Mesenchymal stem cell (in vitro differentiated cells and primary cell): ENCODE measurements at places on chromosomes 3 and 15.

GRCh38 chr3:150925751-150926201 is 20.5 kb upstream of the MINDY4B start:
- DNase-seq = peak; percentile 25

DNA sequence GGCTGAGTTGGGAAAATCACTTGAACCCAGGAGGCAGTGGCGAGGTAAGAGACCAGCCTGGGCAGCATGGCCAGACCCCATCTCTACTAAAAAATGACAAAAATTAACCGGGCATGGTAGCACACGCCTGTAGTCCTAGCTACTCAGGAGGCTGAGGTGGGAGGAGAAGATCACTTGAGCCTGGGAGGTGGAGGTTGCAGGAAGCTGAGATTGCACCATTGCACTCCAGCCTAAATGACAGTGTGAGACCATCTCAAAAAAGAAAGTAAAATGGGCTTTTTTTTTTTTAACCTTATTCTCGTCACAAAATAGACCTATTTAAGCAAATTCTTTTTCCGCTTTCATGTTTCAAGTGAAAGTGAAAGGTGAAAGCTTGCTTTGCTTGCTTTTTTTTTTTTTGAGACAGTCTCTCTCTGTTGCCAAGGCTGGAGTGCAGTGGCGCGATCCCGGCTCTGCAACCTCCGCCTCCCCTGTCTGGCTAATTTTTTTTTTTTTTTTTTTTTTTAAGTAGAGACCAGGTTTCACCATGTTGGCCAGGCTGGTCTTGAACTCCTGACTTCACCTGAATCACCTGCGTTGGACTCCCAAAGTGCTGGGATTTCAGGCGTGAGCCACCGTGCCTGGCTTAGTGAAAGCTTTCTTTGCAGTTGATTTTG is 3.6 kb downstream of the PDIA3 start:
- peak; percentile 57 for DNase-seq

DNA sequence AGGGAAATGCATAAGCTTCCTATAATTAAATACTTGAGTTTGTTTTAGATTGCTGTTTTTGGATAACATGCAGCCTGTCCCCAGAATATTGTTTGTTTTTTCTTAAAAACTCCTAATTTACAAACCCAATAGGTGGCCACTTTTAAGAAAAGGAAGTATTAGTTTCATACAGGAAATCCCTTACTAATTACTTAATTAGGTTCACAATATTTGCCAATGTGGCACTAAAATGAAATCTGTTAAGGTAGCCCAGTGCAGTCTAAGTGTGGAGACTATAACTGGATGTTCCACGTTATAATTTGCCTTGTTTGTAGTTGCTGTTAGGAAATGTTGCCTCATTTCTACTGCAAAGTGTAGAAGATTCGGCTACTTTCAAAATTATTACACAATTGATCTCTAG is 195.8 kb downstream of the BBX start:
- DNase-seq = no peak

DNA sequence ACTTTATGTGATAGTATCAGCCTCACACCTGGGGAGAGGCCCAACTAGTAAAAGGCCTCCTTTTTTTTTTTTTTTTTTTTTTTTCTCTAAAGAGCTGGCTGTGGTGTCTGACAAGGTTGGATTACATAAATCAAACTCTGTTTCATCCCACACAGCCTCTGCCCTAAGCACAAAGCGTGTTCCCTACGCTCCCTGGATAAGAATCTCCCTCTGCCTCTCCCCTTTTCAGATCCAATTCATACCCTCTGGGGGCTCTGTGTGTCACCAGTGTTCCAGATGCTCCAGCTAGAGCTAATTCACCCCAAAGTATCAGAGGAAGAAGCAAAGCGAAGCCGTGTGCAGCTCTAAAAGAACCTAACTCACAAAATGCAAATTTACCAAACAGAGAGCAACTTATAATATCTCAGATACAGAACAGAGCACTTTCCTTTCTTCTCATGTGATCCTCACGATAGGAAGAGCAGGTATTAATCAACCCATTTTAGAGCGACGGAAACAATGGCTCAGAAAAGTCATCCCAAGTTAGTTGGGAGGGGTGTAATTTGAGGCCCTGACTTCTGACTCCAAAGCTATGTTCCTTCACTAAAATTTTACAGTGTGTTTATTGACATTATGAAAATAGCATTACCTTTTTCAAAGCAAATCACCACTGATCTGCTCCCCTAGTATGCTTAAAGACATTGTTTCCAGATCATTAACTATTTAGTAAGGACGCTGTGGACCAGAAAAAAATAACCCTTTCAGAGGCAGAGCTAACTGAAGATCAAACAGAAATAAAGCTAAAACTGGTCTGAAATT is 12.4 kb downstream of the BMF start:
- peak; percentile 33 for DNase-seq

GRCh38 chr3:55122312-55122711 is 194.5 kb upstream of the LRTM1 start:
- no peak for DNase-seq

DNA sequence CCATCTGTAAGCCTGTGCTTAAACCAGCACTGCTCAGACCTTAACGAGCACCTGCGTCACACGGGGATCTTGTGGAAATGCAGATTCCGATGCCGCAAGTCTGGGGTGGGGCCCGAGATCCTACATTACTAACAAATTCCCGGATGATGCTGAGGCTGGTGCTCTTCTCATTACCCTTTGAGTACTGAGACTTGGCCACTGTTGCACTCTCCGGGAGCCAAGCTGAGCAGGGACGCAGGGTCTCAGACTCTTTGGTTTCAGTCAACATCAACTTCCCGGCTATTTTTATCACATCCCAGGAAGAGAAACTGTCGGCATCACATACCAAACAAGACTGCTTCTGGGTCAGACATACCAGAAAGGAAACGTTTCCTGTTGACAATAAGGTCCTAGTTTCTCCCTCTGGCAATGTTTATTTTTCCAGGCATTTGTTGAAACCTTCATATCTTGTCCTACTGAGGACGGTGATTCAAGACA is 276.6 kb downstream of the SHQ1 start:
- DNase-seq = peak; percentile 30

- peak; percentile 4 for DNase-seq
Measured at GRCh38 chr3:139533781-139534454, 5.6 kb downstream of the RBP1 start.

DNA sequence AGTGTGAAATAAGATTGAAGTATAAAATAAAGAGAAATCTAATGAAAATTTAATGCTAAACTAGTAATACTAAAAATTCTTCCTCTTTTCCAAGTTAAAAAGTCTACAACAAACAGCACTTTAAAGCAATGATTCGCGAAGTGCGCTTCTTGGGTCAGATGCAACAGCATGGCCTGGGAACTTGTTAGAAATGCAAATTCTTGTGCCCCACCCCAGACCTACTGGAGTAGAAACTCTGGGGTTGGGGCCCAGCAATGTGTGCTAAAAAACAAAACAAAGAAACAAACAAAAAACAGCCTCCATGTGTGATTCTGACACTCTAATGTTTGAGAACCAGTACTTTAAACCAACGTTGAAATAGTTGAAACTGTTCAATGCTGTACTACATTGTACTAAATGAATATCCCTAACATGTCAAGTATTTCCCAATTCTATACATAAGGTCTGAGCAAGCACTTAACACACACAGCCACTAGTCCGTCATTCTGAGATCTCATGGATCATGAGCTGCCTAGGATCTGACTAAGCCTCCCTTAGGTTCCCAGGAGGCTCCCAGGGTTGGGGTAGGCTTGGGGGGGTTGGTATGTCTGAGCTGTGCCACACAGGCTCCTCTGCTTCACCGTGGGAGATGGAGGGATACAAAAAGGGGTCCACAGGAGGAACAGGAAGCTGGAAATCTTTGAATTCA is 6.1 kb downstream of the RASGRP1 start:
- DNase-seq = peak; percentile 35

GRCh38 chr3:133745981-133746711 is at the start of gene TF:
Gene TF (plus strand): TSS chr3:133746393. CDS start chr3:133746441, 48 bp downstream.
- DNase-seq = no peak

- no peak for DNase-seq
Measured at GRCh38 chr3:141143517-141143916, 88.1 kb upstream of the PXYLP1 start.
